ENCODE measurements at places on chromosomes 1 and 21.

DNA sequence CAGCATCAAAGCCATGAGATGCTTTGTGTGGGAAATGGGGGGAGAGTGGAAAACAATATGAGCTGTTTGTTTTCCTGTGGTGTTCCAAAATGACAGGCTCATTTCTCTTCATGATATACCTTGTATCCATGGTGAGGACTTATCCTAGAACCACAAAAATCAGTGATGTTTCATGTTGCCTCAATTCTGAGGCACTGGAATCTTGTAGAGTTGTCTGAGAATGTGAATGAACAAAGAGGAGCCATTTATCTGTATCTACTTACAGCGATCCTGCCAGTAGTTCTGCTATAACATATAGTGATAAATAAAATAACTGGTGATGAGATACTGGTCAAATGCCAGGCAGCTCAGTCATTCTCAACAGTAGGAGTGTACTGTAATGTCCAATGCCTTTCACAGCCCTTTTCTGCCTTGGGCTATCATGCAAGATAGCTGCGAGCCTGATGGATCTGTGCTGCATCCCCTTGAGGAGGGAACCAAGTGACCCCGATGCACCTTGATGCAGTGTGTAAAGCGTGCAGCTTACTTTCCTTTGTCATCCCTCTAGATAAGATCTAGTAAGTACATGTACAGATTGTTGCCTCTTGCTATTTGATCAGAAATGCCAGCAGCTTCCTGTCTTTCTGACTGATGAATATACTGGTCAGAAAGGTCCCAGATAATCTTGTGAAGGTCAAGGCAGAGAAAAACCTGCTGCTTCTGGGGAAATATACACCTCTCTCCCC, 52.8 kb downstream of the SLC44A3 start:
- no peak for DNase-seq

GRCh38 chr1:150778409-150778808, 12.8 kb upstream of the CTSS start:
- no peak for DNase-seq

DNA sequence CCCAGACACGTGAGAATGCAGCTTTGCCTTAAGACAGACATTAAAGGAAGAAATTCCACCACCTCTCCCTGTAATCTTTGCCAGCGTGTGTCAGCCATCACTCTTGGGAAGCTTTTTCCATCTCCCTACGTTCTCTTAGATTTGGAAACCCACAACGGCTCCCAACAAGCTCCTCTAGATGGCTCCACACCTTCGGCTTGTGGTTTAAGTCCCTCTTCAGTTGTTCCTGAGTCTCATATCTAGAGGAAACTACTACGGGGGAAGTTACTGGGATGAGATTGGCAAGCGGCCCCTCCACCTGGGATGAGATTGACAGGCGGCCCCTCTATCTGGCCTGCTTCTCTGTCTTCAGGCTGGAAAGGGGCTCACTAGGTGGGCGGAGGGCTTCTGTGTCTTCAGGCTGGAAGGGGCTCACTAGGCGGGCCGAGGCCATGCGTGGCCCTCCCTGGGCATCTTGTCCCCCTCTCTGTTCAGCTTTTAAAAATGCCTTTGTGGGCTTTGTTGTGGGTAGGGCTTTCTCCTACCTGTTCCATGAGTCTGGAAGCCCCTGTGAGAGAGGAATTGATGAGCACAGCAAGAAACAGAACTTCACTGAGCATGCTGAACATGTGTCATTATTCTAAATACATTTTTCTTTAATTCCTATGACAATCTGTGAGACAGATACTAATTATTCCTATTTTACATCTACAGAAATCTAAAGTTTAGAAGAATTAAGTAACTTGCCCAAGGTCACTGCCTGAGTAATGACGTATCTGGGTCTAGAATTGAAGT, 670.5 kb downstream of the KIF26B start:
- DNase-seq = no peak

- no peak for DNase-seq
Observed at GRCh38 chr1:81717230-81717629, 83.5 kb upstream of the ADGRL2 start.

DNA sequence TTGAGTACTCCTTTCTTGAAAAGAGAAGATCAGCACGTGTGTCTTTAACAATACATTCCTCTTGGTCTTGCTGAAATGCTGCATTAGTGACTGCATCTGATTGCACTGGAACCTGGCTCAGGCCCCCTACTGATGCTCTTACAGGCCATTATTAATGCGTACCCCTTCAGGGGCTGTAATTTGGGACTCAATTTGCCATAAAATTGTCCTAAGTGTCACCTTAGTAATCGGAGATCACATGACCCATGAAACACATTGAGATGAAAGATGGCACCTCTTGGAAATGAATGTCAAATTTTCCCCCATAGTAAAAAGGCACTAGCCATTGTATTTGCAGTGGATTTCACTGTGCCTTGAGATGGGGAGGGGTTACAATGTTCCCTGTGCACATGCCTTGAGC, 563.3 kb downstream of the KIF26B start:
- DNase-seq = no peak

Measured in hematopoietic multipotent progenitor cell treated with erythropoietin and hydrocortisone succinate and interleukin-3 and kit ligand, for 15 days (in vitro differentiated cells).